Anterior cingulate cortex (tissue), 58 donors: ENCODE measurements at places on chromosomes 4 and X.

- DNase-seq: no peak
Observed at GRCh38 chr4:89847571-89848325, 10.8 kb upstream of the SNCA start.

DNA sequence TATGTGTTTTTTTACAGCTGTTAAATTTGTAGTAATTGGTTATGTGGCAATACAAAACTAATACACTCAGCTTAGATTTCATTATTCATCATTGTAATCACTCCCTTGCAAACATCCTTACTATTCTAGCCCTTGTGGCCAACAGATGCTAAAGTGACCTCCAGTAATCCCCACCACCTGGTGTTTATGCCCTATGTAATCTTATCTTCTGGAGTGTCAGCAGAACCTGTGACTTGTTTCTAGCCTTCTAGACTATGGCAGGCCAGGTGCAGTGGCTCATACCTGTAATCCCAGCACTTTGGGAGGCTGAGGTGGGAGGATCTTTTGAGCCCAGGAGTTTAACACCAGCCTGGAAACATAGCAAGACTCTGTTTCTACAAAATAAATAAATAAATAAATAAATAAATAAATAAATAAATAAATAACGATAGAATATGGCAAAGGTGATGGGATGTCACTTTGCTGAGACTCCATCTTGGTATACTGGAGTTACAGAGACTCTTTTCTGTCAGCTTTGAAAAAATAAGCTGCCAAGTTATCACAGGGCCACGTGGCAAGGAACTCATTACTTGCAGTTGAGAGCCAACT, 12.3 kb upstream of the TSR2 start:
- DNase-seq: no peak

DNA sequence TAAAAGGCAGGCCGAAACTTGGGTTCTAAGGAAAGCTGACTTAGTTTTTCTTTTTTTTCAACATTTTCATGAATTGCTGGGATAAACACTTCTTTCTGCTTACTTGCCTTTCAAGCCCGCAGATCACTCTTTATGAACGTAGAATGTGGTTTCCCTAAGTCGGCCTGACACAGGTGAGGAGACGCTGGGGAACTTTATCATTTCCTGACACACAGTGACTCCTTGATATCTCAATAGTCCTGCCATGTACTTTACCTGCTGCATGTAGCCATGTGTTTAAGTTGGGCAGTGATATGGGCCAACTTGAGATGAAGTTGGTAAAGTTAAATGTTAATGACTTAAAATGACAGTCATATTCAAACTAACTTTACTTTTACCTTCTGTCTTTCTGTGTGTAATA, 26.6 kb upstream of the SNCA start:
- DNase-seq: no peak

- DNase-seq: no peak
Observed at GRCh38 chr4:53355930-53356521, 9.8 kb downstream of the SCFD2 start.

DNA sequence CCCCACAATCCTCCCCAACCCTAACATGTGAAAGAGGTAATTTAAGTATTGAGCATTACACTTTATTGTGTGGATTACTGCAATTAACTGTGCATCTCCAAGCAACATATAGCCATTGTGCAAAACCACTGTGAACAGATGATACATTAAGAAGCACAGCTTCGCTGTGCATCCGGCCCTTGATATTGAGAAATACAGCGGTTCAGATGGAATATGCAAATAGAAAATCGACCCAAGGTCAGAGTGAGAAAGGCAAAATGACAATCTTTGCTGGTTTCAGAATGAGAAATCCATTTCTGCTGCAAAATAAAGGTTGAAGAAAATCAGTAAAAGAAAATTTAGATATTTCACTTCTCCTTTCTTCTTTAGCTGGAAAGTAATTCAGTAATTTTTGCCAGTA, 805.9 kb upstream of the GRID2 start:
- no peak for DNase-seq

GRCh38 chr4:95225849-95226248, 322.9 kb downstream of the UNC5C start:
- no peak for DNase-seq

GRCh38 chrX:1394731-1395501, 3.0 kb upstream of the SLC25A6 start:
- DNase-seq: no peak

DNA sequence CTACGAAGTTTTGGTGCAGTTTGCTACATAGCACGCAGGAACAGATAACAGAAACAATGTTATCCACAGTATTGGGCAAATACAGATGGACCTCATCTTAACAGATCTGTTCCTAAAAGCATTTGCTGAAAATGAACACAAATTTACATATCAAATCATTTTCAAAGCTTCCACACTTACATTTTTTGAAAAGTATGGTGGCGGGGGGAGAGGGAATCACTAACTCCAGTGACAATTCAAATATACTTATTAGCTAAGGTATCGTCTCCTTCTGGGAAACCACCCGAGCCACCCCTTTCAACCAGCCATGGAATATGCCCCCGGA, 175.0 kb downstream of the NSUN7 start:
- no peak for DNase-seq

DNA sequence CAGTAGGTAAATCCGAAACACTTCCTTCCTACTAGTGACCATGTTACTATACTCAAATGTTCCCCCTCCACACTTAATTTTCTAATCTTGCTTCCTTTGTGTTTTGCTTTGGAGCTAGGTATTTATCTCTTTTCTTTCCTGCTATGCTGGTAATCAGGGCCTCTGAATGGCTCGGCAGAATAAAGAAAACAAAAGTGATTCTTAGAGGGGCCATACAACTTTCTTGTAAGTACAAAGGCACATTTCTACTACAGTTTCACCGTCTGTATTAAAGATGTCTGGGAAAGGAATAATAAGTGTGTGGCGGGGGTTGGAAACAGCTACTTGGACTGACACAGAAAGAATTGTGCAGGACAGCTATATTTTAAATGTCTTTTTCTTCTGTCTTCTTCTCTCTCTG, 50.3 kb downstream of the GPC3 start:
- no peak for DNase-seq

DNA sequence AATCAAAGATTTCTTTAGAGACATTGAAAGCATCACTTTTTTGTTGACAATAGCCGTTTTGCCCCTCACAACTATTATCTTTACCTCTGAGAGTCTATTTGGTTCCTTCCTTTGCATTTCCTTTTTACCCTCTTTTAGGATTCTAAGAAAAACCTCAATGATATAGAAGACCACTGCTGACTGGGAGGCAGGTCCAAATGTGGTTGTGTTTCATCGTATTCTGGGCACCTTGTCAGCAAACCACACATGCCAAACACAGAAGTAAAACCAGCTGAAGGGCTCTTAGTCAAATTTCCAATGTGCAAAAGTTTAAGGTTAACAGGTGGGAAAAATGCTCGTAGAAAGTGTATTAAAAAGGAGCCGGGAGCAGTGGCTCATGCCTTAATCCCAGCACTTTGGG, 5.1 kb upstream of the PRMT9 start:
- DNase-seq: no peak

- DNase-seq: no peak
Observed at GRCh38 chr4:47913861-47914219, 543 bp downstream of the NFXL1 start.

DNA sequence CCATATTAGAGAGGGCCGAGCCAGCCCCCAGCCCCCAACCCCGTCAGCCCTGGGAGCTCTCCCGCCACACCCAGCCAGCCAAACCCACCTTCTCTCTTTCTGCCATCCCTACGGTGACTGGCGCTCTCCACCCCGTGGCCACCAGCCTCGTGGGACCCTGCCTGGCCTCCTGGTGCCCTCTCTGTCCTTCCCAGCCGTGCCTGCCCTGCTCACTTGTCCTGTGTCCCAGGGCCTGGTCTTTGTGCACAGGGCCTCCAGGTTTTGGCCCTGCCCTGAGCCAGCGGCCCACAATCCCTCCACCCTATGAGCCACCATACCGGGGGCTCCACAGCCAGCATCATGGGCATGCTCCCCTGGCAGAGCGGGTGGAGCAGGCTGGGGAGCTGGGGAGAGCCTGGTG, 77.4 kb downstream of the ABLIM2 start:
- DNase-seq: no peak

- no peak for DNase-seq
Observed at GRCh38 chrX:109783701-109784079, 50.6 kb upstream of the ACSL4 start.

GRCh38 chr4:151541389-151542071, 132.6 kb downstream of the FHIP1A start:
- DNase-seq: no peak

DNA sequence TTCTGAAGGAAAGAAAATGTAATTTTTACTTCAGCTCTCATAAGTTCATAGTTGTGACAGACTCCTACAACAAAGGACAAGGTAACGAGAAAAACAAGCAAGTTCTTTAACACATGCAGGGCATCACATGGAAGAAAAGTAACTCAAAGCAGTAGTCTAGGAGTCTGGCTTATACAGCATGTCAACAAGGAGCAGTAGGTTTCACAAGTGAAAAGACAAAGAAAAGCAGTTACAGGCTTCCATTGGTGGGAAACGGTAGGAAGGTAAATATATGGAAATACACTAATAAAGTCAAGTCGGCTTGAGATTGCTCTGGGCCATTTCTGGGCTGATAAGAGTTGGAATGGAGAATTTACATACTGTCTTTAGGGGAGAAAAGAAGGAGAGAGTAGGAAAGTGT, 228.4 kb upstream of the ZFP42 start:
- no peak for DNase-seq

- no peak for DNase-seq
Observed at GRCh38 chr4:112645541-112646329, 8.8 kb downstream of the LARP7 start.
